ENCODE measurements at places on chromosomes 4 and X.

DNA sequence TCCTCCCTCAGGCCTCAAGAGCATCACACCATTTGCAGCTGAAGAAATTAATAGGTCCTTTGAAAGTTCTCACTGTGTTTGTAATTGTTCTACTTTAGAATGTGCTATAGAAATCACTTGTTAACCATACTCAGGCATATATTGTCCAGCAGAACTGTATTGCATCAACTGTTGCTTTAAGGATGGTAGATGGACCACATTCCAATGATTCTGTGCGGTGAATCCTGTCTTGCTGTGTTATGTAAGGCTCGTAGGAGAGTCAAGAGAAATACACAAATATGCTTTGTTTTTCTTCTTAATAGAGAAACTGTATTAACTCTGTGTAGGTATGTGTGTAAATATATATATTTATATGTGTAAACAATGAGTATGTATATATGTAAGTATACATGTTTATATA lies 6.3 kb upstream of the ADGRA3 start:
- no peak for DNase-seq

DNA sequence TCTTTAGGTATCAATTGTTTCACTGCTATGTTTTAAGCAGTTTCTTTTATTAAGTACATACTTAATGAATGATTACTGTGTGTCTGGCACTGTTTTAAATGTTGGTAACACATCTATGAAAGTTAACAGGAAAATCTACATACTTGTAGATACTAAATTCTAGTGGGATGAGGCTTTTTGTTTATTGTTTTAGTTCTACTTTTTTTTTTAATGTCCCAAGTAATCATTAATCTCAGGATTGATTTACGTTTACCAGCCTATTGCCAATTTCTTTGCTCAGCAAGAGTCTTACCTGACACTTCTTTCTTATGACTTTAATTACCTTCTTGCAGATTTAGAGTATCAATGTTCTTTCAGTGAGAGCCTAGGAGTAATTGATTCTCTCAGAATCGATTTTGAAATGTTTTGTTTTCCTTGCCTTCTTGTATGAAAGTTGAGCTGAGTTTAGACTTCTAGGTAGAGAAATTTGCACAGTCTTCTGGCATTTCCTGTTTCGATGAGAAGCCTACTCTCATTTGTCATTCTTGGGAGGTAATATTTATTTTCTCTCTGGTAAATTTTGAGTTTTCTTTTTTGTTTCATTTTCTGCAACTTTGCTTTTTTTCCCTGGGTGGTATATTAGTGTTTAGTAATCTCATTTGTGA lies 235.2 kb upstream of the ANKRD50 start:
- DNase-seq, result no peak

DNA sequence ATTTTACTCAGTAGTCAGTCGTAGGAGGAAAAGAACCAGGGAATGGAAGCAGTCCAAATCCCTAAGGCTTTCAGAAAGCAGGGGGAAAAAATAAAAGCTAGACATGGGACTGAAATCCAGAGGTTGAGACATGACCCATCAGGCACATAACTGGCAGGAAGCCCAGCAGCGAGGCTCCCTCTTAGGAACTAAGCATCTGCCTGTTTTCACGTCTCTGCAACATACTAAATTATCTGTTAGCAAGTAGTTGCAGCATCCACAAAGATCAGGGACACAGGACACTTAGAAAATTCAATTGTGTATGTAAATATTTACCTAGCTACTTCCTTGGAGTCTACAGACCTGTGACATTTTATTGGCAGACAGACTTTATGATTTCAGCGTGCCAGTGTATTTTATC lies 118.0 kb upstream of the EDNRA start:
- DNase-seq, result no peak

DNA sequence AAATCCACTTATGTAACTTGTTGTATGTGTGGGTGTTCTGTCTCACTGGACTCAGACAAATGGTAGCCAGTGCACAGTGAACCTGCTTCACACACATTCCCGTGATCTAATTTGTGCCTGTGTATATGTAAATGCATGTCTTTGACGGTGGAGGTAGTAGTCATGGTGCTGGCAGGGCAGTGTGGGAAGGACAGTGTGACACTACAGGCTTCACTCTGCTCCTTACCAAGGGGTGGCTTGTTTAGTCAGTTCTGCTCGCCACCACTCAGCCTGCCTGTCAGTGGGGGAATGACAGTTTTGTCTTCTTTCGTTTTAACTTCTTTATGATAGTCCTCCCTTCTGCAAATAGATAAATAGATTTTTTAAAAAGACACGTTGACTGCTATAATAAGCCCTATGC lies 17.7 kb upstream of the PAQR3 start:
- DNase-seq, result no peak

Data from GOT3 (cell line).